Sigmoid colon (tissue), 7 donors: ENCODE measurements at places on chromosomes 16 and 17. TPM values are rescaled to one million over a fixed set of nuclear protein-coding genes. Genes with fewer than 3 reads are reported as not detected.

Gene HAP1
- total RNA-seq, result 1.1 TPM

- no peak for DNase-seq
Measured at GRCh38 chr16:52805559-52806168, 247.0 kb downstream of the CHD9NB start.

- DNase-seq, result no peak
Measured at GRCh38 chr17:9821921-9822320, at the start of gene GSG1L2. Gene GSG1L2, minus strand, starts transcription at chr17:9822079. Its CDS starts 8 bp downstream, at chr17:9822071.

DNA sequence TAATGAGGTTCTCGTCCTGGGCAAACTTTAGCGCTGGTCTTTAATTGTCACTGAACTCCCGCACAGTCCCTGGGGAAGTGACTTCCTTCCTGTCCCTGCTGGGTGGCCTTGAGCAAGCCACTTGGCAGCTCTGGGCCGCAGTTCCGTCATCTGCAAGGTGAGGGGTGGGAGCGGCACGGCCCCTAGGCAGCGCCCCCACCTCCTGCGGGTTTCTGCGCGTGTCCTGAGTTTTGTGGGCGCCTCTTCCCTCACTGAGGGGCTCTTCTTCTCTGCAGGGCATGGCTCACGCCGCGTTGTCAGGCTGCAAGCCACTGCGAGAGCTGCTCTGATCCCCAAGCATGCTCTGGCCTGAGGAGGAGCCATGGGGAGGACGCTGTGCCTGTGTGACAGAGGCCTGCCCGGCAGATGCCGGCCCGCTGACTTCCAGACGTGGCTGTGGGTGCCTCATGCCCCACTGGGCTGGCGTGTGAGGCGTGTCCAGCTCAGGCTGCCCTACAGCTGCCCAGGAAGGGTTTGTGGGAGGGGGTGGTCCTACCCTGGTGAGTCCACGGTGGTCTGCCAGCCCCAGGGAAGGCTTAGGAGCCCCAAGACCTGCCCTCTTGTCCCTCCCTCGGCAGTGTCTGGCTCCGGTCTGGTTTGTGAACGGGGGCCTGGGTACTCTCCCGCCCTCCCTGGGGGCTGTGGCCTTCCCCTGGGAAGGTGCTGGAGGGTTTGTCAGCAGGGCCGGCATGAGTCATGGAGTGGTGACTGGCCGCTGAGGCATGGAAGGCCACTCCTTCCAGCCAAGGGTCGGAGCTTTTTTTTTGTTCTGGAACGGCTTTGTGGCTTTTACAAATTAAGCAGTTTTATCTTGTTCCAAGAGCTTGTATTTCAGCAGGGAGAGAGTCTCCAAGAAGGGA, 182.0 kb downstream of the SEC14L1 start:
- DNase-seq, result peak; percentile 95

- peak; percentile 97 for DNase-seq
Measured at GRCh38 chr17:48048384-48049126, 396 bp downstream of the NFE2L1 start.

Gene BCL6B
- 0.99 TPM for total RNA-seq

DNA sequence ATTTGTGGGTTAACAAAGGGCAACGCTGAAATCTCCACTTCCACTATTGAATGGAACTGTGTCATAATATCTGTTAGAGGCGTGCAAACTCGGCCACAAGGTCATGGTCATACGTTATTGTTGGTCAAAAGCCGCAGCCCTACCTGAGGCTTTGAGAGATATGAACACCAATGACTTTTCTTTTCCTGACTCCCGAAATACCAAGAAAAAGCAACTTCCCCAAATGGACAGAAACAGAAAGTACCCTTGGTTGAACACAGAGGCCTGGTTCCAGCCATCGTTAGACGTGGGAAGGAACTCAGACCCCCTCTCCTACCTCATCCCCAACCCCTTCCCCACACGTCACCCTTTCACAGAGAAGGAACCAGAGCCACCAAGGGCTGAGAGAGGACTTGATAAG, 1.4 kb upstream of the PIK3R5 start:
- no peak for DNase-seq

GRCh38 chr16:79047337-79047736, 553.2 kb downstream of the MAF start:
- DNase-seq, result no peak

- peak; percentile 84 for DNase-seq
Measured at GRCh38 chr17:45146890-45147580, 1.2 kb upstream of the HEXIM1 start.

- peak; percentile 74 for DNase-seq
Measured at GRCh38 chr16:69924777-69925191, 26.4 kb upstream of the CLEC18A start.

Gene RDM1
- not detected for total RNA-seq

- DNase-seq, result no peak
Measured at GRCh38 chr17:494601-495265, 142.1 kb upstream of the RPH3AL start.

Gene HOXB9
- not detected for total RNA-seq

DNA sequence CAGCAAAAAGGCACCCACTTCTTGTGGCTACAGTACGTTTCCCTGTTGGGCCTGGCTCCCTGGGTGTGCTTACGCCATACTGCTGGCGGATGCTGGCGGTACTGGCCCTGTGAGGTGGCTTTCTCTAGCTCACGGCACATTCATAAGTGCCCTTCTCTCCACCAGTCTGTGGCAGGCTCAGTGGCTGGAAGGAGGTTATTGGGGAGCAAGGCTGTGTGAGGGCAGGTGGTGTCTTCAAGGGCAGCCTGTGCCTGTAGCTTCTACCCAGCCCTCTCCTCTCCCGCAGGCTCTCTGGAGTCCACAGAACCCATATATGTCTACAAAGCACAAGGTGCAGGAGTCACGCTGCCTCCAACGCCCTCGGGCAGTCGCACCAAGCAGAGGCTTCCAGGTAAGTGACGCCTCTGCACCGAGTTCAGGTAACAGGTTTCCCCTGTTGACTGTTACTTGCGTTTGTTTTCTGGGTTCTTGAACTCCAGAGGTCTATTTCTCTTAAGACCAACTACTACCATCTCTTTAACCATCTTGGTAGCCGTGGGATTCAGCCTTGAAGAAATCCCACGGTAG, 20.6 kb downstream of the NTAN1 start:
- DNase-seq, result peak; percentile 51

GRCh38 chr16:74868501-74868900, 93.9 kb upstream of the FA2H start:
- no peak for DNase-seq
